ENCODE measurements at places on chromosomes 3 and 15.

DNA sequence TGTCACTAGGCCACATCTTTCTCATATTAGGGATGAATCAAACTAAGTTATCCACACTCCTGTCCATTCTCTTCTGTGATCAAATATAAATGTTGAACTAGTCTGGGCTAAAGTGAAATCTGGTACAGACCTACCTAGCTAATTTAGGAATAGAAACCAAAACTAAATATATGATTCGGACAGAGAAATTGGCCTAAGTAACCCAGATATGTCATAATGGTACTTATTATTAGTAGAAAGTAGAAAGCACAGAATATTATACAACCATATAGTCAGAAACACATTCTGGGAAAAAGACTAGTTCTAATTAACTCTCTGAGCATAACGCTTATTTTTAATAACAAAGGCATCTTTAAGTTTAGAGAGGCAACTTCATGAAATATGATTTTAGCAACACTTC lies 389.0 kb downstream of the LSAMP start:
- no peak for DNase-seq

GRCh38 chr15:46242935-46243334 lies 608.1 kb downstream of the SQOR start:
- no peak for DNase-seq

- no peak for DNase-seq
Observed at GRCh38 chr3:60669636-60670035, 581.6 kb downstream of the FHIT start.

DNA sequence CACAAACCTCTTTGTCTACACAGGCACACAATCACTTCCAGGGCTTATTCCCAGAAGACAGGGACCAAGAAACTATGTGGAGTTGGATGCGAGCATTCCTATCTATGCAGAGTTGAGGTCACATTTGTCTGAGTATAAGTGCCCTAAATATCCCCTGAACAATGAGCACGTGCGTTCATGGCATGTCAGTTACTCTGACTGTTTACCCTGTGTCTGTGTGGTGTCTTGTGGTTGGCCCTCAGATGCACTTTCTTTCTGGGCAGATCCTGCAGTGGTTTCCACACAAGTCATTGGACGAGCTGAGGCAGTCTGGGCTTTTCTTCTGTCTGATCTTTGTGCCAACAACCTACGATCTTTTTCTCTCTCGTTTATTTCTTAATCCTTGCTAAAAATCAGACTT lies 134.5 kb downstream of the FBN1 start:
- peak; percentile 52 for DNase-seq

DNA sequence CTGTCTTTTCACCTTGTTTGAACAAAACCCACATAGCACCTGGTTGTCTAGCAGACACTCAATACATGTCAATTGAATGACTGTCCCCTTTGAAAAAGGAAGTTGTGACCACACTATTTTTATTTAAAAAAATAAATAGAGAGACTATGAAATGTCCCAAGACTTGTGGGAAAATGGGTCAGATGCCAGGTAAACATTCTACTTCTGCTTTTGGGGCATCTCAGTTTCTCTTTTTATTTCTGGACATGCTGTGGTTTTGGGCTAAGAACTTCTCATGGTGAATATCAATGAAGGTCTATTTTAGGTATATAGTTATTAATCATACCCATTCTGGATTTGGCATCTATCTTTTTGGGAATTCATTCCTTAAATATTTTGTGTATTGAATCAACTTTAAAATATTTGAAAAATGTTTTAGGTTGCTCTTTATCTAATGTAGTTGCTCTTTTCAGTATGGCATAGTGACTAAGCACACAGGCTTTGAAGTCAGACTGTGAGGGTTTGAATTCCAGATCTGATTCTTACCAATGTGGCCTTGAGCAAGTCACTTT lies 4.4 kb downstream of the TMEM45A start:
- DNase-seq: peak; percentile 72

DNA sequence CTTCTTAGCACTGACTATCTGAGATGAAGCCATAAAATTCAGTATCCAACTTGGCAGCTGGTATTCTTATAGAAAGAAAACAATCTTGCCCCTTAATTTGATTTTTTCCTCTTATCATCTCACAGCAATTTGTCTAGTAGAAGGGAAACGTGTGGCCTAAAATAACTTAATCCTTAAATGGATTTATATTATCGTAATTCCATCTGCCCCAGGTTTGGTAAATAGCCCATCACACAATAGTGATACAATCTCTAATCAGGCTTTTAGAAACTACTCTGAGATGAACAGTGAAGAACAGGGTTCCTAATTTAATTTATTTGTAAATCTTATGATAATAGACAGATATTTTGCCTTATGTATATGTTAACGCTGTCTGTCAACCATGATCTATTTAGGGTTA lies 24.8 kb downstream of the PEX5L start:
- no peak for DNase-seq

DNA sequence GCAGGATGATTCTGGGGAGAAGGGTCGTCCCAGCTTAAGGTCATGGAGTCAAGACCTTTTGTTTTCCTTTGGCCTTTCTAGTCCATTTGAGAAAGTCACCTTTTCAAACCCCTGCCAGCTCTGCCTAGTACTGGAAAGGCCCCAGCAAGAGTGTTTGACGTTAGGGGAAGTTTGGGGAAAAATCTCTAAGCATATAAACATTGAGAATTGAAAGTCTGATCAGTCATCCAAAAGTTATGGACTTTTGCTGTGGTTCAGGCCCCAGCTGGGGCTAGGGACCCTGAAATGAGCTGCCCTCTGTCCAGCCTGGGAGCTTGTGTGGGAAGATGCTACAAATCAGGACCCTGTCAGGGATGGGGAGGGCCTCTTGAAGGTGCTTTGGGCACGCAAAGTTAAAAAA lies 21.6 kb downstream of the SLC6A6 start:
- DNase-seq: no peak

DNA sequence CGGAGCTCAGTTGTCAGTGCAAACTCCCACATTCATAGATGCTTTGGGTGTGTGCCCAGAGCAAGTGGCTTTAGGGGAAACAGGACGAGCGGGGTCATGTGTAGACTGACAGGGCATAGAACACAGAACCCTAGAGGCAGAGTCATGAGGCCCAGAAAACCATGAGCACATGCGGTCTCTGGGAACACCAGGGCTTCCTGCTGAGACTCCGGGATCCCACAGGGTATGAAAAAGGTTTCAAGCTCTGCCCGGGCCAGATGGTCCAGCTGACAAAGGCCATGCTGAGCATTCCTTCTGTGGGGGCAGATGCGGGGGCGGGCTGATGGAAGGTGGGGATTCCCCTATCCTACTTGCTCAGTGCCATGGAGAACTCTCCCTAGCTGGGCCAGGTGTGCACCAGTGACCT lies 44.8 kb downstream of the ROPN1B start:
- DNase-seq: peak; percentile 50

GRCh38 chr3:180068023-180068422 lies 31.3 kb upstream of the PEX5L start:
- no peak for DNase-seq

DNA sequence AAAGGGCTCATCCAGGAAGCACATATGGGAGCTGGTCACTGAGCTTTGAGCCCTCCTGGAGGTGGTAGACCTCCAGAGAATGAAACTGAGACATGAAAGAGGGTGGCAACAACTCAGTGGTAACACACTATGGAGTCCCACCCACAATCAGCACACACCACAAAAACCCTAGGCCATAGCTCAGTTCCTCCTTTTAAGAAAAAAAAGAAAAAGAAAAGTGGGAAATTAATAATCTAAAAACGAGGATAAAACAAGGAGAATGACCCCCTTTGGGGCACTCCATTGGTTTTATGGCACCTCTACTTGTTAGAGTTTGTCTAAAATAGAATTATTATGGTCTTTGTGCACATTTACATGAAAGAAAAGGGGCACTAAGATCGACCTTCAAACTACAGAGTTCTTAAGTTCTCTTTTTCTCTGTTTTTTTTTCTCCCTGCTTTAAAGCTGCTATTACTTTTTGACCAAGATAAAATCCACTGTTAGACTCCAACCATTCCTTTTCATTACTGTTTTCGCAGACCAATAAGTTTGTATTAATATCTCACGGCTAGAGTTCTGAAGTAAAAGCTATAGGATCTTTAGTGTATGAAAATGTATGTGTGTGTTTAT lies 40.2 kb upstream of the ZBTB20 start:
- no peak for DNase-seq

- no peak for DNase-seq
Observed at GRCh38 chr15:95868970-95869369, 461.5 kb upstream of the NR2F2 start.

- DNase-seq: no peak
Observed at GRCh38 chr15:92883876-92884435, 16.2 kb upstream of the CHD2 start.

DNA sequence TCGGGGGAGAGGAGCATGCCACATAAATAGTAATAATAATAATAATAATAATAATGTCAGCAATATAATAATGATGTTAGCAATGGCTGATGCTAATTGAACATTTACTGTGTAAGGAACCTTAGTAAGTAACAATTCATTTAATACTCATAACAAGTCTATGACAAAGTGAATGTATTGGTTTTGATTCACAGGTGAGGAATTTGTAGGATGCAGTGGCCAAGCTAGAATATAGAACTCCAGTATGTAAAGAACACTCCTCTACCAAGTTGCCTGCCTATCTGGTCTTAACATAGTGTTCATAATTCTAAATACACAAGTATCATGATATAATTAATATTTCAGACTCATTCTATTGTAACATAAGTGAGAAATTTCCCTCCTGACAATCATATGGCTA lies 1016.5 kb downstream of the ROBO1 start:
- no peak for DNase-seq

DNA sequence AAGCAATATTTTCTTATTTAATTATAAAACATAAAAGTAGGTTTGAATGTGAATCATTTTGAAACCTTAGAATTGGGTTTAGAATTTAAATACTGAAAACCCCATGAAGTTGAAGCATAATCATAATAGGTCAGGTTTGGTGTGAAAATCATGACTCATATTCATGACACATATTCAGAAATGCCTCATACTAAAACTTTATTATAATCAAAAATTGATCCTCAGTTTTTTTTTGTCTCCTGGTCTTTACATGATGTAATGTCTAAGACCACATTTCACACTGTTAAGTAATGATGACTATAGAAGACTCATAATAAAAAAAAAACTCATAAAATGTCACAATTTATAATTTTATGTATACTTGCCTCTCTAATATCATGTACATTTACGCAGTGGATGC lies 190.4 kb downstream of the FOXP1 start:
- DNase-seq: no peak

- peak; percentile 17 for DNase-seq
Observed at GRCh38 chr15:94584833-94585244, 353.5 kb downstream of the MCTP2 start.

DNA sequence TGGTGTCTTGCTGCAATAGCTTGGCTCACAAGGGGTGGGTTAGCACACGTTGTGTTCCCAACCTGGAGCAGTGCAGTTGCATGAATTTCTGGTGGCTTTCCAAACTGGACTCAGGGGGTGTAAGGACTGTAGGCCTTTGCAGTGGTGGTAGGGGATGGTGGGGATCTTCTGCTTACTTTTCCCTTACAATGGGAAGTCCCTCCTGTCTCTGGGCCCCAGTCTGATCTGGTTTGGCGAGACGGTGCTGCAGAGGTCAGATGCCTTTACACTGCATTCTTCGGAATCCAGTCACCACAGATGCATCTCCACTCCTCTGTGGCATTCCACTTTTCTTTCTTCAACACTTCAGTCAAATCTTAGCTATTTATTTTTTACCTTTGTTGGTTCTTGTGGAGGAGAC lies 132.1 kb downstream of the DOCK3 start:
- no peak for DNase-seq

- no peak for DNase-seq
Observed at GRCh38 chr3:12965999-12966846, 107.0 kb downstream of the IQSEC1 start.

DNA sequence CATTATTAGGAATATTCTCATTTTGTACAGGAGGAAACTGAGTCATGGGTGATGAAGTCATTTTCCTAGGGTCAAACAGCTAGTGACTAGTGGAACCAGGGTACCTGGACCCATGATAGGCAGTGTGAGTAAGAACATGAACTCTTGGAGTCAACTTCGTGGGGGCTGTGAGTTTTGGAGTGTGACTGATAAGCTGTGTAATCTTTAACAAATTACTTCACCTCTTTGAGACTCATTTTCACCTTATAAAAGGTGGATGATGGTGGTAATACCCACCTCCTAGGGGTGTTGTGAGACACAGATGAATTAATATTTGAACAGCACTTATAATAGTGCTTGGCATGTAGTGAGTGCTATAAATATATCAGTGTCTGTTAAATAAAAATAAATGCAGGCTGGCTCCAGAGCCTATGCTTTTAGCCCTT lies 9.1 kb downstream of the SEMA6D start:
- no peak for DNase-seq

- no peak for DNase-seq
Observed at GRCh38 chr3:45417930-45418847, 29.8 kb downstream of the LARS2 start.

DNA sequence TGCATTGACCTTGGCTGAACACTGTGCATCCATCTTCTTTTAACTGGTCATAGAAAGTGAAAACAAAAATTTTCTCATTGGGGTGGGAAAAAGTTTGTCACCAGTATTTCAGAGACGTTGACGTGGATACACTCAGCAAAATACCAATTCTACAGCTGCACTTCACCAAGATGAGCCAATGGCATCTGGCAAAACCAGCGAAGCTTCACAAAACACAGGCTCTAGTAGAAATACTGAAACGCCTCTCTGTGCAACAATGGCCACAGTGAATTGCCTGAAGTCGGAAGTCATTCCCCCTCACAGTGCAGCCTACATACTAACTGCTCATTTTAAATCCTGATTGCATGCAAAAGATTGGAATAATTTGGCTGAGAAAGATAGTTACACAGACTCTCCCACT lies 17.0 kb downstream of the PCYT1A start:
- no peak for DNase-seq

DNA sequence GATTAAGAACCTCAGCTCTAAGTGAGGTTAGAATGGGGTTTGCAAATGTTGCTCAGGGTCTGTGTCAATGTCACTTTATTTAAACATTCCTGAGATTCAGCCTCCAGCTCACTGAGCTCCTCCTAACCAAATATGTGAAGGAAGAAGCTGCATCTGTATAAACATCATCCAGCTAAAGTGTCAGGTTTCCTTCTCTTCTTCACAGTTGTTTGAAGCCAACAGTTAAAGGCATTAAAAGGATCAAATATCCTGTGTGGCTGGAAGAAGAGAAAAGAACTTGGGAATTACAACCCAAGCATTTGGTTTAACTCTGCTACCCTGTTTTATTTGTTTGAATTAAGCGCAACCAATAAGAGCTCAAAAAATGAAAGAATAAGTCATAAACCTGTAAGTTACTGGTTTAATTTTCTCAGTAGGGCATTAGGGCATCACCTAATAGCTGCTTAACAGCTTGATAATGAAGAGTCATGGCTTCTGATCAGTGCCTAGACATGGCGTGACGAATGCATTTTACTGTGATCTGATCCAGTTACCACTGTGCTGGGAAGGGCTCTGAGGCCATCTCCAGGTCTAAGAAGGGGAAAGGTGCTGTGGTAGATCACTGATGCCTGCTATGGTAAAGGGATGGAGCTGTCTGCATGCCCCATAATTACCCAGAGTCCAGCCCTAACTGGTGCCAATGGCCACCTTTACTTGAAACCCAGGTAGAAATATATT lies 165.7 kb upstream of the TSC22D2 start:
- peak; percentile 82 for DNase-seq

- DNase-seq: no peak
Observed at GRCh38 chr3:72182206-72182605, 397.3 kb upstream of the PROK2 start.

All from choroid plexus epithelial cell (primary cell).